ENCODE measurements at places on chromosomes 12 and 14.

GRCh38 chr14:89842837-89843236, 111.7 kb downstream of the EFCAB11 start:
- DNase-seq: no peak

DNA sequence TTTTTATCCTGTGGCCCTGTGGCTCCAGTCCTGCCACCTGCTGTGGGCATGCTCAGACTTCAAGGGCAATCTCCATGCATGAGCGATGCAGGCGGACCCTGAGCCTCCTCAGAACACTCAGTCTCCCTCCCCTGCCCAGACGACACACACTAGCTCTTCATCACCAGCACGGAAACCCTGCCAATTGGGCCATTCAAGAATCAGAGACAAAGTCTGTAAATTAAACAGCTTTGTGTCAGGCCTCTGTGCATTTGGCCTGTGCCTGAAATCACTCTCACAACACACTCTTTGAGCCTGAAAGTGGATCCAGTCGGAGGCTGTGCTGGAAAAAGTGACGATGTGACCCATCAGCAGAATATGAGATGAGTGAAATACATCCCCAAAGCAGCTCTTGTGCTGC, 12.5 kb downstream of the POU6F1 start:
- DNase-seq: no peak

DNA sequence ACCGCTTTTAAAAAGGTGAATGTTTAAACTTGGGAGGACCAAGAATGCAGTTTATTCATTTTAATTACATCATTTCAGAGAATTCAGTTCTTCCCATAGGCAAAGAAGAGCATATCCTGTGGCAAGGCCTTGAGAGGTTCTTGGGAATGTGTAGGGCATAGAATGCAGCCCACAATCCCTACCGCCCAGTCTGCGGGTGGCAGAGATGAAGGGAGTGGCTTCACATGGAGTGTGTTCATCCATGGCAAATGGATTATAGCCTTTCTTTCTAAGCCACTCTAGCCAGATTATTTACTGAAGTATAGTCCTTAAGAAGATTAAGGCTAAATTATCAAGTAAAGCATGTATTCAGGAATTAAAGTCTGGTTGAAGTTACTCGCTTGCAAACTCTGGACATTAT, 97.4 kb downstream of the TSPAN8 start:
- no peak for DNase-seq

- no peak for DNase-seq
Measured at GRCh38 chr12:112705037-112705632, 86.4 kb upstream of the RPH3A start.

- DNase-seq: no peak
Measured at GRCh38 chr14:92109490-92109889, 3.1 kb upstream of the ATXN3 start.

GRCh38 chr14:31205681-31206535, 1.7 kb downstream of the HECTD1 start:
- no peak for DNase-seq

Measured in liver (tissue), 10 donors.